ENCODE measurements at places on chromosomes 11 and 22.

GRCh38 chr11:124233376-124233775 lies 7.5 kb upstream of the OR8G1 start:
- DNase-seq = no peak

GRCh38 chr22:50416996-50417395 lies 57.8 kb downstream of the SBF1 start:
- no peak for DNase-seq

DNA sequence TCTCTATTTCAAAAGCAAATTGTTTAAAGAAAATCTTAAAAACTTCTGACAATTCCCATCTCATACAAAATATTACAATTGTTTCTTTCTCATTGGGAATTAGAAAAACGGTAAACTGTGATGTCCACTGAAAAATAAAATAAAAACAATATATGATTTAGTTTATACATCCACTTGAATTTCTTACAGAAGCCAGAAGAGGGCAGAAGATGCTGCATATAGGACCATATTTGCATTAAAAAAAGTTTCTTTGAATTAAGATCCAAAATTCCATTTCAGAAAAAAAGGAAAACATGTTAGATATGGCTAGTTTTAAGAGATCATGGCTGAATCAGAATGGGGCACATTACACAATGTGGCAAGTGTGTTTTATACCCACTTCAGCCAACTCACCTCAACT lies 39.3 kb upstream of the LRRC4C start:
- no peak for DNase-seq

DNA sequence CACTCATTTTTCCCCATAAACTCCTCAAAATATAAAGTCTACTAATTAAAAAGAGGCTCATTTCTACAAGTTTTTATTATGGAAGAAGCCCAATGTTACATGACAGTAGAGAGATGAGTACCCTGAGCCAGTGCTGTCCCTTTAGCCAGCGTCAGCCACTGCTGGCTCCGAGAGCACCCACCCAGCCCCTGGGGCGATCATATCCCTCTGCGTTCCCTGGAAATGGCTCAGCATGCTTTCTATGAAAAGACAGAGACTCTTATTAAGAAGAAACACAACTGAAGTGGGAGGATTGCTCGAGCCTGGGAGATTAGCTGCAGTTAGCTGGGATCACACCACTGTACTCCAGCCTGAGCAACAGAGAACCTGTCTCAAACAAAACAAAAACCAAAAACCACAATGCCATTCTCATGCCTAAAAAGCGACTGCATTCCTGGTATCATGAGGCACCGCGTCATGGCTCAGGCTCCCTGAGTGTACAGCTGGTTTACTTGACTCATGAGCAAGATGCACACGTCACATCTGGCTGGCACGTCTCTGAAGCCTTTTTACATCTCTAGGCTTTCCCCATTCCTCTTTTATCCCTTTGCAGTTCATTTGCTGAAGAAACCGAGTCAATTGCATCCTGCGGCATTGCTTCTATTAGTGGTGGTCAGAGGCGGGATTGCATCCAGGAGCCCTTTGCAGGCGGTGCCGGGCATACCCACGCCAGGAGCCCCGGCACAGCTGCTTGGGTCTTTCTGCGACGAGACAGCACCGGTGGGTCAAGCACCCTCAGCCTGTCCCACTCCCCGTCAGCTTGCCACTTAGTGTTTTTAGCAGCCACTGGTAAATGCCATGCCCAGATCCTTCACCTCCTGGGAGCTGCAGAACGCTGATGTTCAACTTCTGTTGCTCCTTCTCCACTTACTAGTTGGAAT lies 119.9 kb downstream of the CTTN start:
- no peak for DNase-seq
